ENCODE measurements at places on chromosomes 2 and 18. TPM values are rescaled to one million over a fixed set of nuclear protein-coding genes. Genes with fewer than 3 reads are reported as not detected.
A peak's percentile ranks its signal among the peaks of the same experiment; 100 is the strongest.

Gene PIEZO2
- total RNA-seq = not detected

Gene FAM124B
- 0.25 TPM for total RNA-seq

Gene ALPI
- not detected for total RNA-seq

Gene PTPRM
- 2.1 TPM for total RNA-seq

Gene DPP10
- total RNA-seq = not detected

Gene TLX2
- total RNA-seq = 0.16 TPM

Gene NYAP2
- not detected for total RNA-seq

Gene ECEL1
- total RNA-seq = 0.56 TPM

DNA sequence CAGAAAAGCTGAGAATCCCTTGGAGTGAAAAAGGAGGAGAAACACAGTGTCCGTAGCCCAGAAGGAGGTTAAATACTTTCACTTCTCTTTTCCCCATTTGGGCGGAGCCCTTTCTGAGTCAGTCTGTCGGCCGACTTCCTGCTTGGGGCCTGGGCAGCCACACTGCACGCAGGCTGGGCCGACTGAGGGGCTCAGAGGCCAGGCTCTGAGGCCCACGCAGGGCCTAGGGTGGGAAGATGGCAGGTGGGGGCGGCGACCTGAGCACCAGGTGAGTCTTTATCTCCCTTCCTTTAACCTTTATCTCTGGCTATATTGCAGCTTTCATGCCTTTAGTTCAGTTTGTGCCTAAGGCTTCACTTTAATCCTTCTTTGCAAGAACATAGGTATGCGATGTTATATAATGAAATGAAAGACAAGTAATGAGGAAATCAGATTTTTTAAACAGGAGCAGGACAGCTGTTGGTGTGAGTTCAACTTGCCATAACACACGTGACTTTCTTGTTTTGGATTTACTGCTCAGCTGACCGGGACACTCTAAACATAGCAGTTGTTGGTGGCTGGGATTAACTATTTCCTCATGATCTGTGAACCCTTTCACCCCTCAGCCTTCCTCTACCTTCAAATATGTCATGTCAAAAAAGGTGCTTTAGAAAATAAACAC, at the start of gene SP100:
Gene SP100, plus strand, starts transcription at position 141 of the 661 bp plus-strand sequence. Its CDS starts 96 bp downstream, at position 237.
- H3K4me3 ChIP-seq = peak within 1 kb of the TSS; percentile 87
- H3K27ac ChIP-seq = peak within 1 kb of the TSS; percentile 96
- DNase-seq = peak; percentile 89
- H3K36me3 ChIP-seq = peaks cover 27% of the 10 kb centered on the region
- no peaks in the 10 kb centered on the region for H3K27me3 ChIP-seq
- peaks cover 59% of the 10 kb centered on the region for H3K4me1 ChIP-seq

GRCh38 chr2:8594731-8595427, 87.0 kb upstream of the ID2 start:
- DNase-seq = no peak
- H3K27ac ChIP-seq = no peak overlapping the region
- no peaks in the 10 kb centered on the region for H3K4me1 ChIP-seq
- H3K27me3 ChIP-seq = no peaks in the 10 kb centered on the region

DNA sequence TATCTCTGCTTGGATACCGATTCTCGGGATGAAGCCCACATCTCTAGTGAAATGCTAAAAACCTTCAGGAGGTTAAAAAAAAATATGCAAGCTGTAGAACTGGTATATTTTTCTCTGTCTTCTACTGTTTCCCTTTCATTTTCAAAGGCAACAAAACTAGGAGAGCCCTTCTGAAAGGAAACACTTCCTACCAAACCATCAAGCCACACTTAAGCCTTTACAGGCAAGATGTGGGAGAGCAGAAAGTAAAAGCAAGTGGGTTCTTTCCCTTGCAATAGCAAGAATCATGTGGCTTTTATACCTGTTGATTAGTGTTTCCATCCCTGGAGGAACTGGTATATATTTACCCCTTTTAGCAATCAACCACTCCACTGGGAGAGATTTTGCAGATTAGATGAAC, 147.9 kb upstream of the ACAA2 start:
- no peaks in the 10 kb centered on the region for H3K36me3 ChIP-seq
- no peak for DNase-seq
- no peak overlapping the region for H3K4me3 ChIP-seq
- no peak overlapping the region for H3K27ac ChIP-seq

- H3K4me1 ChIP-seq = no peaks in the 10 kb centered on the region
- DNase-seq = no peak
- no peak overlapping the region for H3K4me3 ChIP-seq
- no peaks in the 10 kb centered on the region for H3K36me3 ChIP-seq
These were observed 20.7 kb downstream of the NRXN1 start for GRCh38 chr2:51011254-51011653.

DNA sequence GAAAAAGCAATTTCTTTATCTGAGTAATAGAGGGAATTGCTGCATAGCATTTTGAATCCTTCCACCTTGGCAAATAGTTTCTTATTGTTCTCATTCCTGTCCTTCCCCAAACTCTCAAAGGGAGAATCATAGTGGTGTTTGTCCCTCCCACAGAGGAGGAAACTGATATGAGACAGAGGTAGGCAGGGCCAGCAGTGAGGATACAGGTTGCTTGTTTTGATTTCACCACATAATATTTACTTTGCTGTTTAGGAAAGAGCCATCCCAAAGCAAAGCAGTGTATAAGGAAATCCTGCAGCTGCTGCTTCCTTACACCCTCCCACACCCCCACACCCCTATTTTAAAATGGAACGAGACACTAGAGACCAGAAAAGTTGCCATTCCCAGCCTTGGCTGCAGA, 195.3 kb downstream of the SETBP1 start:
- H3K4me1 ChIP-seq = peaks cover 26% of the 10 kb centered on the region
- DNase-seq = no peak
- no peaks in the 10 kb centered on the region for H3K36me3 ChIP-seq
- H3K4me3 ChIP-seq = no peak overlapping the region
- no peak overlapping the region for H3K27ac ChIP-seq

GRCh38 chr2:239991689-239992314, 33.3 kb downstream of the NDUFA10 start:
- no peaks in the 10 kb centered on the region for H3K4me1 ChIP-seq
- H3K27ac ChIP-seq = no peak overlapping the region
- H3K36me3 ChIP-seq = peaks cover 38% of the 10 kb centered on the region
- H3K27me3 ChIP-seq = no peaks in the 10 kb centered on the region

DNA sequence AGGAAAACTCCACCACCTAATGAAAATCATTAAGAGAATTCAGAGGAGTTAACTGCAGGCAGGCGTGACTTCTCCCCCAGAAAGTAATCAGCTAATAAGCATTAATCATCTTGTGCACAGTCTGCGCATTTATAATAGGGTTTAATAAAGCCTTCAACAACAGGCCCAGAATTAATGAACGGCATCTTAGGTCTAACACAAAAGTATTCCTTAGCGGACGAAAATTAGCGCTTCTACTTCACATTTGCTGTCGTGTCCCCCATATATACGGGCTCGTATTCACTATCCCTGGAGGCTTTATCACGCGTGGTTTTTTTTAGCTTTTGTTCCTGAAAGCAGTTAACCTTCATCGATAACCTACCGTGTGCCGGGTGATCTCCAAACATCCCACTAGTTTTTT, 1.8 kb downstream of the ATP8B1 start:
- H3K27ac ChIP-seq = no peak overlapping the region
- H3K4me1 ChIP-seq = peaks cover 20% of the 10 kb centered on the region
- peaks cover 52% of the 10 kb centered on the region for H3K27me3 ChIP-seq
- peak overlapping the region; percentile 75 for H3K4me3 ChIP-seq

DNA sequence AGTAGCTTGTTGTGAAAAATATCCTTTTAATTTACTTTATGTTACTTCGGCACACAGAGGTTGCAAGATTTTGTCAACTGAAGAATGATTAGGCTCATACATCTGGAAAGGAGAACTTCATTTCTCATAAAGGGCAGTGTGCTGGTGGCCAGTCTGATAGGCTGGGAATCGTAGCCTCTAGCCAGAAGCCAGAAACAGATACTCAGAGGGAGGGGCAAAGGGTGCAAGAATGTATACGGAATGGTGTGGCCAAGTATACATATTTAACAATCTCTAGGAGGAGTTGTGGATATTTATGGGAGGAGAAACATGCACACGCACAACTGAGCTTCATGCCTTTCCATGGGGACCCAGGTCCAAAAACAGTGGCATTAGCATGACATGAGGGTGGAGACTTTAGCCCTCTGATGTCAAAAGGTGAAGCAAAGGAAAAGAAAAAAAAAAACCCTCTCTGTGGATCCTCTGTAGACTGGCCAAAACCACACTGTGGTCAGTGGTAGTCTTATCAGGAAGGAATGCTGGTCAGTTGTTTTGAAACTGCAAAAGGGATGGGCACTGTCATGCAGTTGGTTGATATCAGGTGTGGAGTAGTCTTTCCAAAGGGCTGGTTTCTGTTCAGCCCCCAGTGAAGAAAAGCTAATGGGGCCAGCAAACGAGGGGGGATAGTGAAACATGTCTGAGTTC, 34.9 kb upstream of the APCDD1 start:
- no peaks in the 10 kb centered on the region for H3K4me1 ChIP-seq
- H3K27ac ChIP-seq = no peak overlapping the region
- DNase-seq = no peak
- H3K27me3 ChIP-seq = peaks cover 7% of the 10 kb centered on the region

GRCh38 chr2:115880558-115880957, 1438.1 kb downstream of the DPP10 start:
- H3K4me3 ChIP-seq = no peak overlapping the region
- DNase-seq = no peak
- H3K27me3 ChIP-seq = no peaks in the 10 kb centered on the region
- H3K4me1 ChIP-seq = no peaks in the 10 kb centered on the region
- H3K27ac ChIP-seq = no peak overlapping the region

DNA sequence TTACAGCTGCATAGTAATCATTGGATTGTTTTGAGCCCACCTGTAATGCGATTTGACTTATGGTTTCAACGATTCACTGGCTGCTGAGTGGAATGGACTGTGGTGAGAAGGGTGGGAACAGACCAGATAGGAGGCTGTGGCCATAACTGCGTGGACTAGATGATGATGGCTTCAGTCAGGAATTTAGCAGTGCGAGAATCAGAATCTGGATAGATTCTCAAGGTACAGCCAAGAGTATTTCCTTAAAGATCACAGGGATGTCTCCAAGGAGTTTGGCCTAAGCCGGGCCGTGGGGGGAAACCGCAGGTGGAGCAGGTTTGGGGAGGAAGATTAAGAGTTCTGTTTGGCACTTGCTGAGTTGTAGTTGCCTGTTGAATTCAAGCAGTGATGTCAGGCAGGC, 44.0 kb upstream of the CHMP1B start:
- H3K4me1 ChIP-seq = no peaks in the 10 kb centered on the region
- H3K27me3 ChIP-seq = peaks cover 1% of the 10 kb centered on the region
- no peaks in the 10 kb centered on the region for H3K36me3 ChIP-seq
- no peak for DNase-seq
- H3K4me3 ChIP-seq = no peak overlapping the region

GRCh38 chr2:229170916-229171315, 100.2 kb downstream of the PID1 start:
- H3K27me3 ChIP-seq = no peaks in the 10 kb centered on the region
- no peaks in the 10 kb centered on the region for H3K36me3 ChIP-seq
- no peak overlapping the region for H3K27ac ChIP-seq
- no peak for DNase-seq
- H3K4me3 ChIP-seq = no peak overlapping the region

DNA sequence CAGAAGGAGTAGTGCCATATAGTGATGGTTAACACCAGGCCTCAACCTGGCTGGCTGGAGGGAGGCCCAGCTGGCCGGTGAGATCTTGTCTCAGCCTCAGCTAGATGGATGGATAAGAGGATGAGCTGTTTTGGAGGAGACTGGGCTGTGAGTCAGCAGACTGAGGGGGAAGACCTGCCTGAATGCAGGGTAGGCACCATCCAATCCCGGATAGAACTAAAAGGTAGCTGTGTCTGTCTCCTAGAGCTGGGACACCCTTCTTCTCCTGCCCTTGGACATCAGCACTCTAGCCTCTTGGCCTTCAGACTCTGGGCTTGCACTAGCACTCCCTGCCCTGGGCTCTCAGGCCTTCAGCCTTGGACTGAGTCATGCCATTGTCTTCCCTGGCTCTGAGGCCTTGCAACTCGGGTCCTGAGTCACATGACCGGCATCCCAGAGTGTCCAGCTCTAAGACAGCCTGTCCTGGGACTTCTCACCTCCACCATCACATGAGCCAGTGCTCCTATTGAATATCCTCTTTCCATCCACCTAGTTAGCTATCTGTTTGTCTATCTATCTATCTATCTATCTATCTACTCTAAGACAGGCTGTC, 131.3 kb downstream of the TPO start:
- H3K4me1 ChIP-seq = peaks cover 3% of the 10 kb centered on the region
- no peak overlapping the region for H3K27ac ChIP-seq
- DNase-seq = no peak
- no peak overlapping the region for H3K4me3 ChIP-seq
- H3K36me3 ChIP-seq = no peaks in the 10 kb centered on the region

- H3K4me3 ChIP-seq = no peak overlapping the region
- peaks cover 3% of the 10 kb centered on the region for H3K27me3 ChIP-seq
- H3K4me1 ChIP-seq = no peaks in the 10 kb centered on the region
- DNase-seq = no peak
- H3K27ac ChIP-seq = no peak overlapping the region
These were observed 198.3 kb downstream of the ACKR3 start for GRCh38 chr2:236767941-236768340.

DNA sequence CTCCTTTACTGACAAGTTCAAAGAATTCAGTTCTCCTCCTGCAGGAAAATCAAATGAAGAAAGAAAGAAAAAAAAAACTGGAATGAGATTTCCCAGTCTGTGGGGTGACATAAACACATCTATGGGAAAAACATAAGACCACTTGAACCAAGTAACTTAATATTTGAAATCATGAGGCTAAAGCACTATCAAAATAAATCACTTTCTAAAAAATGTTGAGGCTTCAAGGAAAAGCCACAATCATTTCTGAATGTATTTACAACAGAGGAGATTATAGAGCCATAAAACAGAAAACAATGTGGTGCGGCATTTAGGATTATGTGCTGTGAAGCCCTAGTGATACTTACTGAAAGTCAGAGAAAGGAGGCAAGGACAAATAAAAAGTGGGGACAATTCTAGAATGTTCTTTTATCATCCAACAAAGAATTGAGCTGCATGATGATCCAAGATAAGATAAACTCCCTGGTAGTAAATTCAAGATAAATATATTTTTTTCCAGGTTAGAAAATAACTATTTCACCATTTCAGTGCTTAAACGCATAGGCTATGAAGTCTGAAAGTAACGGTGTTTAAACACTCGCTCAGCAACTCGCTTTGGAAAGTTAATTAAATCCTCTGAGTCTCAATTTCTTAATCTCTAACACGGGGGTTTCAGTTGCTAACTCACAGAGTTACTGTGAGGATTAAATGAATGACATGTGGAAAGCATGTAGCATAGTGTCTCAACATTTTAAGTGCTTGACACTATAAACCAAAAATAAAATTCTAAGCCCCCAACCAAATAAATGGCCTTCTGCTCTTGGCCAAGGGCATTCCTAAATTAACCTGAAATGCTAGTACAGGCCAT, 288.5 kb downstream of the AGPS start:
- H3K4me3 ChIP-seq = no peak overlapping the region
- H3K27me3 ChIP-seq = peaks cover 7% of the 10 kb centered on the region
- no peaks in the 10 kb centered on the region for H3K4me1 ChIP-seq
- no peak overlapping the region for H3K27ac ChIP-seq

DNA sequence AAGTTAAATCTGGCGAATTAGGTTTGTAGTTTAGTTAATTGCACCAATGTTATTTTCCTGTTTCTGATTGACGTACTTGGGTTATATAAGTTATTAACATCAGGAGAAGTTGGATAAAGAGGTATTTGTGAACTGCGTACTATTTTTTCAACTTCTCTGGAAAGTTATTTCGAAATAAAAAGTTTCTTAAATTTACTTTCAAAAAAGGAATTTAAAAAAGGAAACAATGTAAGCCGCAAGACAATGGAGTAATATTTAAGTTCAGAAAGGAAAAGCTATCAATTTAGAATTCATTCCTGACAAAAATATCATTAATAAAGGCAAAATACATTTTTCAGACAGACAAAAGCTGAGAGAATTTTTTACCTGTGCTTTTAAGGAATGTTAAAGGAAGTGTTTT, 47.7 kb downstream of the RAB10 start:
- H3K36me3 ChIP-seq = peaks cover 56% of the 10 kb centered on the region
- no peak overlapping the region for H3K27ac ChIP-seq
- H3K4me1 ChIP-seq = peaks cover 33% of the 10 kb centered on the region
